ENCODE measurements at places on chromosomes 7 and 10. TPM values are rescaled to one million over a fixed set of nuclear protein-coding genes. Genes with fewer than 3 reads are reported as not detected.

ALOX5 gene
- not detected for total RNA-seq

LEP gene
- not detected for total RNA-seq

WAC gene
- 57.2 TPM for total RNA-seq

HOXA9 gene
- total RNA-seq = 36.1 TPM

NPC1L1 gene
- total RNA-seq = not detected

HKDC1 gene
- total RNA-seq = 0.58 TPM

GRCh38 chr10:105358911-105359310 lies 717.8 kb downstream of the SORCS3 start:
- no peak for DNase-seq

DNA sequence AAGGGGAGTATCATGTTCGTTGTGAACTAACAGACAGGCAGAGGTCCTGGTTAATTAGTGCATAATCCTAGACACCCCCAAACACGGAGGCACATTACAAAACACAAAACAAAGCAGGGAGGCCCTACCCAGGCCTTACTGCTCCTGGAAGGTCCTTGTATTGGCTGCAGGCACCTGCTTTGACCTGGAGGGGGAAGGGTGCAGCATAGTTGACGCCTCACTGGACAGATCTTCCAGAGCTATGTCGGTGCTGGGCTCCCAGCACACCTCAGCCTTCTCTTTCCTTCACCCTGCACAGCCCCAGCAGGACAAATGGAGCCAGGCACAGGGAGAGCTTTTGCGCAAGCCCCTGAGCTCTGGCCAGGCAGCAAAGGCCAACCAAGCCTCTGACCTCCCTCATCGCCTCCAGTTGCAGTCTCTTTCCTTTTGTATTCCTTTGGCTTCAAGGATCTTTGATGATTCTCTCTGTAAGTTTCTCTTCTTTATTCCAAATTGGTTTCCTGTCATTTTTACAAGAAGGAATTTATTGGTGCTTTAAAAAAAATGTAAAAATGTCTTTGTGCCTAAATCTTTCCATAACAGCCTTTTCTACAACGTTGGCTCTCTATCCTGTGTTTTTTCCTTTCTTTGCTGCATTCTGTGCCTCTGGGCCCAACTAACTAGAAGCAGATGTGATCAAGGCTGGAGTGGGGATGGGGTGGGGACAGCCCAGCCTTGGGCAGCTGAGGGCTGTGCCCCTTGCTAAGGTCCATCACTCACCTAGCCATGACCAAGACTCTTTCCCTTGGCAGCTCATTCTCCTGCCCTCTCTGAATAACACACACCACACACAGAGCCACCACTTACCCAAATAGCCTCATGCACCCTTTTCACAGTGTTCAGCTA lies 317.1 kb upstream of the NPVF start:
- no peak for DNase-seq

- DNase-seq = no peak
These were observed 198.7 kb downstream of the AHR start for GRCh38 chr7:17497136-17497535.

DNA sequence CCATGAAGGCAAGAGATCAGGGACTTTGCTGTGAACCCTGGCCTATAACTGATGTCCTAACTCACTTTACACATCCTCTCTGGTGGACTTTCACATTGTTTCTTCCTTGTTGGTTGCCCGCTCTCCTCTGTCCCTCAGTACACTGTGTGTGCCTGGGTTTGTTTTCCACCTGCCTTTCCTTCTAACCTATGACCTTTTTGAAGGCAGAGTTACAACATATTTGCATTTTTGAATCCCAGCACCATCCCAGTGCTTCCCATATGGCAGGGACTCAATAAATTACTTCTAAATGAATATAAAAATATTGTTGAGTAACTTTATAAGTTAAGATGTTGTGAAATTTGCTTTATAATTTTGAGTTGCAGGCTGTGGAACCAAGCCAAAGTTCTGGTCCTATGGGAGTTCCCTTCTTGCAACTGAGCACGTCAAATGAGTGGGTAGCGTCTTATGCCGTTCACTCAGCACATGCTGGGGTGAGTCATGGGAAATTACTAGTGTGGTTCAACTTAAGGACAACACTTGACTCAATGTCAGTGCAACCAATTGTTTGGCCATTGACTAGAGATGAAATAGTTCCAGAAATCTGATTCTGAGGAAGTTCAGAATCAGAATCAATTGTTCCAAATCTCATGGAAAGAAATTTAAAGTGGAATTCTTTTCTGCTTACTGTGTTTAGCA lies 250.9 kb downstream of the TWIST1 start:
- DNase-seq = peak; percentile 98

DNA sequence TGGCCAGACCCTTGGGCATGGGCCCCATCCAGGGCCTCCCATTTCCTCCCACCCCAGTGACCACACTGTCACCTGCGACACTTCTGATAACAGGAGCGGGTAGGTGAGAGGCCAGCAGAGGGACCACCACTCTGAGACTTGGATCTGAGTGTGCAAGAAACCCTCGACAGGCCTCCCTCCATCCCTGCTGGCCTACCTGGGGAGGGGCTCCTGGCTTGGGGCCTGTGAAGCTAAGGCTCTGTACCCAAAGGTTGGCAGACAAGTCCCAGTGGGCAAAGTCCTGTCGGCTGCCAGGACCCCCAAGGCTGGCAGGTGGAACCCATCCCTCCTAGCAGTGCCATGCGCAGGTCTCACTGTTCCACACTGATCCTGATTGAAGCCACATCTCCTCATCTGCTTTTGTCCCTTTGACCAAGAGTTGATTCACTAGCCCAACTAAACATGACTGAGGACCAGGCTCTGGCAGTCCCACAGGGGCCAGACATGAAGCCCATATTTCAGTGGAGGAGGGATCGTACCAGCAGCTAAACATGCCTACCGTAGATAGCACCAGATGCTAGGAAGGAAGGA lies 1.2 kb upstream of the PGAM2 start:
- no peak for DNase-seq

DNA sequence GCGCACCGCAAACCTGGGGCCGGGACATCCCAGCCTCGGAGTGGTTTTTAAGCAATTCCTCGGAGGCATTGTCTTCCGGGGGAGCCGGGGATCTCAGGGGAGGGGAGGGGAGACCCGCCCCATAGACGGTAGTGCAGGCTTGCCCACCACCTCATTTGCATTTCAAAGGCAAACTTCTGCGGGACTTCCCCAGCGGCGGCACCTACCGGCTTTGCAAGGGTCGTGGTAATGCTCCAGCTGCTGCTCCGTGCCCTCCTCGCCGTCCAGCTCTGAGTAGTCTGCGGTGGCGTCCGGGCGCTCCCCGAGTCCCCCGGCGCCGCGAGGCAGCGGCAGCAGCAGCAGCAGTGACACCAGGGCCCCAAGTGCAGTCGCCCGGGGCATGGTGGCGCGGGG lies 425 bp downstream of the TLL2 start:
- no peak for DNase-seq

- DNase-seq = no peak
These were observed 96.8 kb downstream of the PPP1R3C start for GRCh38 chr10:91536111-91536510.

- DNase-seq = peak; percentile 82
These were observed 60.6 kb upstream of the TRIM8 start for GRCh38 chr10:102583435-102584417.

GRCh38 chr7:2497500-2498336 lies 21.5 kb upstream of the GRIFIN start:
- DNase-seq = no peak

GRCh38 chr7:143492043-143492471 lies 14.4 kb downstream of the TAS2R41 start:
- peak; percentile 92 for DNase-seq

- DNase-seq = no peak
These were observed 9.7 kb upstream of the TTYH3 start for GRCh38 chr7:2621948-2622640.

- DNase-seq = no peak
These were observed 57.4 kb upstream of the FERD3L start for GRCh38 chr7:19202599-19202998.

Measured in glomerular endothelial cell (primary cell).